ENCODE measurements at places on chromosomes 4 and X.

GRCh38 chr4:158007566-158007965 lies 165.3 kb downstream of the GASK1B start:
- no peak for DNase-seq

DNA sequence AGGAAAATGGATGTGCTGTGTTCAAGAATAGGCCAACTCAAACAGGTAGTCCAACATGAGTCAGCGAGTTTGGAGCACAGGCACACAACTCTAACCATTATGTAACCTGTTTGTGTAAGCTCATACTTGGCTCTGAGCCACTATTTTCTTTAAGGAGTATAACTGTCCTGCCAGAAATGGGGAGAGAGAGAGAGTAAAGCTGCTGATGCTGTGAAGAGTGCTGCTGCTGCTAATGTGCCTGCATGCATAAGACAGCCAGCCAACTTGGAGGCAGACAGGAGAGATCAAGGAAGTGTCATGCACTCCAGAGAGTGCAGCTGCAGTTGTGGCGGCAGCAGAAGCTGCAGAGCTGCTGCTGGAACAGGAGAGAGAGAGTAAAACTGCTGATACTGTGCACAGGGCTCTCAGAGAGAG lies 11.7 kb upstream of the STATH start:
- no peak for DNase-seq

- peak; percentile 53 for DNase-seq
Measured at GRCh38 chrX:12978205-12979025, 3.5 kb downstream of the TMSB4X start.

DNA sequence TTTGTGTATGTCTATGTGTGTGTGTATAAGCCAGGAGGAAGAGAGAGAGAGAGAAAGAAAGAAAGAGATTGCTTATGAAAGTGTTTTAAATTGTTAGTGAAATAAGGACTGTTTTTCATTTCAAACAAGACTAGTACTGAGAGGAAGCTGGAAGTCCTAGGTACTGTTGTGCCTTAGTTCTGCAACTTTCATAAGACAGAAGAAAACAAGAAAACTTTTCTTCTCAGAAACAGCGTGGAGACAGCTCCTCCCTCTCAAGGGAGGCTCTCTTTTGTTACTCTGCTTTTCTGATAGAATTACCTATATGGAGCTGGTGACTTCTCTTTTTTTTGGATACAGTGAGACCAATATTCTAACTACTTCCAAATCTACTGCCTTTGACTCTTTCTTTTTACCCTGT lies 62.5 kb downstream of the BANK1 start:
- no peak for DNase-seq

All from Right ventricle myocardium inferior (tissue), 1 donor.